Vein endothelial cell (primary cell): ENCODE measurements at places on chromosomes 4 and X. TPM values are rescaled to one million over a fixed set of nuclear protein-coding genes. Genes with fewer than 3 reads are reported as not detected.

Gene SGMS2
- 86.9 and 91.5 TPM in 2 replicates for total RNA-seq

Gene ALB
- total RNA-seq: not detected in 2 replicates

Gene ATOH1
- total RNA-seq: not detected in 2 replicates

Gene ZFYVE28
- 8.5 and 11.4 TPM in 2 replicates for total RNA-seq

Gene PAGE2
- total RNA-seq: not detected in 2 replicates

Gene SULT1E1
- 6.7 and 23.8 TPM in 2 replicates for total RNA-seq

Gene CLNK
- not detected in 2 replicates for total RNA-seq

Gene CFAP47
- under 0.01 TPM in 1 of 2 replicates, not detected in the other for total RNA-seq

Gene SPANXN4
- not detected in 2 replicates for total RNA-seq

Gene TAF7L
- 0.33 and 0.38 TPM in 2 replicates for total RNA-seq

Gene ESX1
- 0.29 and 0.65 TPM in 2 replicates for total RNA-seq

Gene SYN1
- not detected in 2 replicates for total RNA-seq
